ENCODE measurements at places on chromosomes 7 and 10.

- DNase-seq = no peak
Measured at GRCh38 chr7:69596723-69597277, 1.5 kb upstream of the AUTS2 start.

DNA sequence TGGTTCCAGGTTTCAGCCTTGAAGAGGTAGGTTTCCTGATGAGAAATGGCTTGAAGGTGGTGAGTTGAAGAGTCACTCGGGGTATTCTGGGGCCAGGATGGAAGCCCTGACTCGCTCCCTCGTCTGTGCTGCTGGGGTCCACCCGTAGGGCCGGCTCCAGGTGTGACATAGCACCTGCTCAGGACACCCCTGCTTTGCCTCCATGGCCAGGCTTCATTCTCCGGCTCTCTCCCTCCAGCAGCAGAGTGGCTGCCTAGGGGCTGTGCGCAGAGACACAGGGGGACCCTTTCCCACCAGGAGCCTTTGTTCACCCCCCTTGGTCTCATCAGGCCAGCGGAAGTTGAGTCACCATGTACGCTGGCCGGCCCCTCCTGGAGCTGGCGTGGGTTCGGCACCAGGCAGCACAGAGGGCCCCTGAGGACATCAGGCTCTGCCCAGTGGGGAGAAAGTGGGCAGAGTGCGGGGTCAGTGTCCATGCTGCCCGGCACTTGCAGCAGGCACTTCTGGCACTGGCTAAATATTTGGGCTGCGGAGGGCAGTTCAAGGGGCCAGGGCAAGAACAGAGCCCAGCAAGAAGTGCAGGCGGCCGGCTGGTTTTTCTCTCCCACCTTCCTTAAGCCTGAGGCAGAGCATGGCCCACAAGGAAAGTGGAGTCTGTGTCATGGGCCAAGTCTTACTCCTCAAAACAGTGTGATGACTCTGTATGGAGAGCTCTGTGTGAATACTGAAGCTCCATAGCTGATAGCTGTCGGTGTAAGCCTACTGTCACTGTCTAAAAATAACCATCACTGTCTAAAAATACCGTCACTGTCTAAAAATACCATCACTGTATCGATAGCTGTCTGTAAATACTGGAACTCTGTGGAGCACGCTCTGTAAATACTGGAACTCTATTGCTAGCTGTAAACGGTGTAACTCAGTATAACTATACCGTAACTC, 3.7 kb upstream of the PRKAR1B start:
- no peak for DNase-seq

DNA sequence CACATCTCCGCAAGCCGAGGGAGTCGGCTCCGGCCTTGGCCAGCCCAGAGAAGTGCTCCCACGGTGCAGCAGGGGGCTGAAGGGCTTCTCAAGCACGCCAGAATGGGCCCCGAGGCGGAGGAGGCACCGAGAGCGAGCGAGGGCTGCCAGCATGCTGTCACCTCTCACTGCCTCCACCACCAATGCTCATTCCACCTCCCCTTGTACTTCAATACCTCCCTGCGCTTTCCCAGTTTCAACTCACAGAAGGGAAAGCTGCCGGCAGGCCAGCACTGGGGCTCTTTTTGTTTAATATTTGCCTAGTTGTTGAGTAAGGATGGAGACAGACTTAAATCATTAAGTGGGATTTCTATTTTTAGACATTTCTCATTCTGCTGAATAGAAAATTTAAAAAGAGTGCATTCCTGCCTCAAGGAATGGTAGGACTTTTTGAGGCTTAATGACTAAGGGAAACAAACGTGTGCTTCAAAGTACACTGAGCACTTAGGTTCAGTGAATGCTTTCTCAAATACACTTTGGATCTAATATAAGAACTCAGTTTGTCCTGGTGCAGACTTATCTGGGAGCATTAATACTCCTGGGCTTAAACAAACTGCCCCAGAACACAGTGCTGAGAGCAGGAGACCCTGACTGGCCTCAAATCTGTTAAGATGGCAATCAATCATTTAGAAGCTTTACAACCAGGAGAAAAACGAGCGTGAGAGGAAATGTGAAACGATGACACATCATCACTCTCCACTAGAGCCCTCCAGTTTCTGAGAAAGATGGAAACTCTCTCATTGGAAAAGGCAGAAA, 131.2 kb downstream of the RALA start:
- DNase-seq = no peak

DNA sequence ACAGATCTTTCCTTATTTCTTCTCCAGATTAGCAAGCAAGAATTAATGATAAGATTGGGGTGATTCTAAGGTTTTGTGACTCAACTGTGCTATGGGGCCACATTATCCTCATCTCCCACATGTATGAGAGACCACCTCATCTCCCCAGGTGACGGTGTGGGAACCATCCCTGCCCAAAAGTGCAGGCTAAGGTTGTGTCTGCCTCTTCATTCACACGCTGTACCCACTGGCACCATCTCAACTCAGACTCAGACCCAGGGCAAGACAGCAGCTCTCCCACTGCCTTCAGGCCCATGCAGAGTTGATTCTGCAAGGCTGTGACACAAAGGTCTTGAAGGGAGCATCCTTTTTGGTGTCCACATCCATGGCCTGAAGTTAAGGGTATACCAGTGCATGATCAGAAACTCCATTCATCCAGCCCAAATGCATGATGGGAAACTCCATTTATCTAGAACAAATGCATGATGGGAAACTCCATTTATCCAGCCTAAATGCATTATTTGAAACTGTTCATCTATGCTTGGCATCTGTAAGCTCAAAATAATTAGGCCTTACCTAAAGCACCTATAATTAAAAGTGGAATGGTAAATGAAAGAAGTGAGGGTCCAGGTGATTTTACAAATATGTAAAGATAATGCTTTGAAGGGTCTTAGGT, 99.4 kb downstream of the TCERG1L start:
- no peak for DNase-seq

GRCh38 chr10:100717166-100717565, 28.2 kb upstream of the PAX2 start:
- DNase-seq = no peak
